ENCODE measurements at places on chromosomes 16 and 17.

DNA sequence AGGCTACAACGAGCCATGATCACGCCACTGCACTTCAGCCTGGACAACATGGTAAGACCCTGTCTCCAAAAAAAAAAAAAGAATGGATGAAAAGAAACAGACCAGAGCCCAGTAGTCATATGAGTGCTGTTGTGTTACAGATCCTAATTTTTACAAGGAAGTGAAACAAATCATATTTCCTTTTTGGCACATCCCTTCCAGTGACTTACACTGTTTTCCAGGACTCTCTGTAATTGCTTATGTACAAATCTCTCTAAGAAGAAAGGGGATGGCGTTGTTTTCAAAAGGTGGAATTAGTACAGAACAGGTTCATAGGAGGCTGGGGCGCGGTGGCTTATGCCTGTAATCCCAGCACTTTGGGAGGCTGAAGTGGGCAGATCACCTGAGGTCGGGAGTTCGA, 19.8 kb upstream of the ZNF594 start:
- no peak for DNase-seq

- no peak for DNase-seq
Measured at GRCh38 chr17:51217946-51218345, 41.9 kb downstream of the MBTD1 start.

- DNase-seq = no peak
Measured at GRCh38 chr16:22622703-22623102, 112.0 kb downstream of the NPIPB5 start.

DNA sequence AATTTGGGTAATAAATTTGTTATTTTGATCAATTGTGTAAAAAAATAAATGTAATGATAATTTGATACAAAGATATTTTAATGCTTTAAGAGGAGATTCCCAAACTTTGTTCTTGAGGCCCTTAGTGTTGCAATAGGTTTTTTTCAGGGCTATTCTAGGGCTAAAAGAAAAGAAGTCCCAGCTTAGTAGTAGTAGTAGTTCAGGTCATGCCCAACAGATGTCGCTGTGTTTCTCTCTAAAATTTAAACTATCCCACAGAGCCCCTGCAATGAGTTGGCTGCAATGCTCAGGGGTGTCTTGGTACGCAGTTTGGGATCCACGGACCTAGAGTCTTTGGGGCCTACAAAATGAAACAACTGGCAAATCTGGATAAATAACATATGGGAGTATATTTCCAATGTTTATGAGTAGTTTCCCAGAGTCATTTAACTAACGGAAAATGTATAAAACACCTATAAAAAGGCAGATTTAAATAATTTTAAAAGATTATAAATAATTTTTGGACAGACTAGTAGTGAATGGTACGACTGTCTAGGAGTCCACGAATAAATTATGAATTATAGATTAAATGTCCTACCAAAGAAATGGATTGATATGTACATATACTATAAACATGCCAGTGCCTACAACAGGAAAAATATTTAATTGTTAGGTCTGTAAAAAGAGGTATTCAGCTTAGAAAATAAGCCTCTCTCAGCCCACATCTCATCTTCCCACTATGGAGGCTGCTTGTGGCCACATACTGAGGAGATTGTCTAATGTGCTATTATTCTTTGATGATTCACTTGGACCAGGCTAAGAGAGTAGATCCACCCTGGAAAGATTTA, 228.5 kb upstream of the PMFBP1 start:
- DNase-seq = peak; percentile 56

DNA sequence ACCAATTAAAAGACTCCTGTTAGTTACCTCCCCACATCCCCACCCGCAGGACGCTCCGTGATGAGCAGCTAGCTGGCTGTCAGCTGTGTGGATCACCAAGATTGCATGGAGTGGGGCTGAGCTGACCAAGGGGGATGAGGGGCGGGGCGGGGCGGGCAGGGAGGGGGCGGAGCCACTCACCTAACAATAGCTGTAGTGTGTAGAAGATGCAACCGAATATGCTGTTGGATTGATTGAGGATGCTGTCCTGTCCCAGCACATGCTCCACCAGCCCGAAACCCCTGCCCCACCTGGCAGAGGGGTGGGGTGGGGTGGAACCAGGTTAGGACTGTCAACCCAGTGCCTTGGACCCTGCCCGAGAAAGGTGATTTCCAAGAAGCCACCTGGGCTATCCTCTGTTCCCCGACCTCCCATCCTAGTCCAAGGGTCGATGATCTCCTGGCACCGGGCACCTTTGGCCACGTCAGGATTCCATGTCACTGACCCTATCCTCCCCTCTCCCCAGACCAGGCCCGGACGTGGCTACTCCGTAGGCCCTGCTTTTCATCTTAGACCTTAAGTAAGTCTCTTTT, 1.4 kb downstream of the VKORC1 start:
- no peak for DNase-seq

DNA sequence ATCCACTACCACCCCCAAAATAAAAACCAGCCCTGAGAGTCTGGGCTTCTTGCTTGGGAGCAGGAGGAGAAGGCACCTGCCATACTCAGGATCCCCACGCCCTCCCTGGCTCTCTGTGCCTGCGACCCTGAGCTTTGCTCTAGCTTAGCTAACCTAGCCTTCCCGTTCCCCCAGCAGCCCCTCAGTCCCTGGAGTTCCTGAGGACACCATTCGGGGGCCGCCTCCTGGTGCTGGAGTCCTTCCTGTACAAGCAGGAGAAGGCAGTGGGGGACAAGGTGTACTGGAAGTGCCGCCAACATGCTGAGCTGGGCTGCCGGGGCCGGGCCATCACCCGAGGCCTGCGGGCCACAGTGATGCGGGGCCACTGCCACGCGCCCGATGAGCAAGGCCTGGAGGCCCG, 18.5 kb downstream of the FLYWCH1 start:
- DNase-seq = no peak

DNA sequence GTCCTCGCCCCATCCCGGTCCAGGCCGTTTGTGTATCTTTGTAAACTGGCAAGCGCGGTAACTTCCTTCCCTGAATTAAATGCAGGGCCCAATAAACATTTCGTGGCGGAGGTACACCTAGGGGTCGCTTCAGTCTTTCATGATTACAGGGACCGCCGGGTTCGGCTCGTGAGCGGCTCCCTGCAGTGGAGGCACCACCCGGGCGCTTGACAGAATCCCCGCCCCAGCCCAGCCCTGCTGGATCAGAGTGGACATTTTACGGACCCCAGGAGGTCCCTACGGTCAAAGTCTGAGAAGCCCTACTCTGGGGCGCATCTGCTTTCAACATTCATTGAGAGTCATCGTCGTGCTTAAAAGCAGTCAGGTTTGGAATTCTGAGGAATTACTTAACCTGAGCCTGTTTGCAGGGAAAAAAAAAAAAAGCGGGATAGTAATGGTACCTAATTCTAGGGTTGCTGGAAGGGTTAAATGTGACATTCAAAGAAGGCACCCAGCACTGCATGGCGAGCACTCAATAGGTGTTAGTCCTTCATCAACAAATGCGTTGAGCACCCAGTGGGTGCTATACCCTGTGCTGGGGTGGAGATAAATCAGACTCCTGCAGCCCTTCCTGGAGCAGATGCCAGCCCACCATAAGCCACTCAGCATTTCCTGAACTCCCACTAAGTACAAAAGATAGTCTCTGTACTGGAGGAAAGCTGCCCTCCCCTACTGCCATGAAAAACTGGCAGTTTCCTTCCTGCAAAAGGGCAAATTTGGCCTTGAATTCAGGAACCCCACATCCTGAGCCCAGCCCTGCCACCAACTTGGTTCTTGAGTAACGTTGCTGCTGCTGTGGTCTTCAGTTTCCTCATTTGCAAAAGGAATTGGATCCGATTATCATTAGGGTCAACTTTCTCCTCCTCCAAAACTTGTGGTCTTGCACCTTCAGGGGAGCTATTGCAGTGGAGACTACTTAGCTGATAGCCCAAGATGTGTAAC, 658 bp upstream of the DUSP3 start:
- no peak for DNase-seq

DNA sequence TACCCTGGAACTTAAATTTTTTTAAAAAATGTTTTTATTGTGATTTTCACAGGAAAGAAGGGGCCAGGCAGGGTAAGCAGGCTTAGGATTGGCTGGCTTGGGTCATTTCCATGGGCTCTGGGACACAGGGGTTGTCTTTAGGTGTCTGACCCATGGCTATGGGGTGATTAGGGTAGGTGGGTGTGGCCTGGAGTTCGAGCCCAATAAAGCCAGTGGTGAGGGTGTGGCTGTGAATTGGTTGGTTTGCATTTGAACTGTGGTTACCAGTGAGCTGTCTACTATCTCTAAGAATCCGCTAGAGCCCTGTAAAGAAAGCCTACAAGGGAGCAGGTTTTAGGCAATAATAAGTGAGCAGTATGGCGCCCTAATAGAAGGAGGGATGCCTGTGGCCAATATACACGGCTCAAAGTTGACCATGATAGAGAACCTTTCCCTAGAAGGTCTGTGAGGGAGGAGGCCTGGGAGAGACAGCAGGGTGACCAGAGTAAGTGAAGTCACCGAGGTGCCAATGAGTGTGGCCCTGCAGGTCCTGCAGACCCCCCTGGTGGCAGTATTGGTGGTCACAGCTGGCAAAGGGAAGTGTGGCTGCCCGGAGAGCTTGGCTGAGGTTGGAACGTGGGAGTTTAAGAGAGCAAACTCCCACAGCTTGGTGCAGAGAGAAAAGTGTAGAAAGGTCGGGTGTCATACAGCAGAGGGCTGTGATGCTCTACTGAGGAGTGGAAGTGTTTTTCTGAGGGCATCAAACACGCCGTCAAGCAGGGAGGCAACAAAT, 454.0 kb downstream of the WWOX start:
- DNase-seq = no peak

DNA sequence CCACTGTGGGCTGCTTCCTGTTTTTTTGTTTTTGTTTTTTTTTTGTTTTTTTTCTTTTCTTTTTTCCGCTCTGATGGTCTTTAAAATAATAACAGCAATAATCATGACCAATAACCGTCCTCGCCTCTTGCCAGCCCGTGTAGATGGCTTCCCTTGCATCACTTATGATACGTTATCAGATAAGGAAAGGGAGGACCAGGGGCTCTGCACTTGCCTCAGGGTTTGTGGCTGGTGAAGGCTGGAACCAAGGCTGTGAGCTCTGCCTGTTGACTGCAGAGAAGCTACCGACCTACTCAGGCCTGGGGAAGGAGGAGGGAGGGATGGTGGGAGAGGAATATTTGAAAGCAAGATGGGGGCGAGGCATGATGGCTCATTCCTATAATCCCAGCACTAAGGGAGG, 114.0 kb upstream of the SDK2 start:
- no peak for DNase-seq

Measured in testis (tissue), 5 donors.